ENCODE measurements at places on chromosomes 1 and 21.

- DNase-seq, result no peak
Measured at GRCh38 chr21:46285206-46285661, at the start of gene MCM3AP. Gene MCM3AP (minus strand): TSS chr21:46285611. CDS start chr21:46285286, 325 bp downstream.

DNA sequence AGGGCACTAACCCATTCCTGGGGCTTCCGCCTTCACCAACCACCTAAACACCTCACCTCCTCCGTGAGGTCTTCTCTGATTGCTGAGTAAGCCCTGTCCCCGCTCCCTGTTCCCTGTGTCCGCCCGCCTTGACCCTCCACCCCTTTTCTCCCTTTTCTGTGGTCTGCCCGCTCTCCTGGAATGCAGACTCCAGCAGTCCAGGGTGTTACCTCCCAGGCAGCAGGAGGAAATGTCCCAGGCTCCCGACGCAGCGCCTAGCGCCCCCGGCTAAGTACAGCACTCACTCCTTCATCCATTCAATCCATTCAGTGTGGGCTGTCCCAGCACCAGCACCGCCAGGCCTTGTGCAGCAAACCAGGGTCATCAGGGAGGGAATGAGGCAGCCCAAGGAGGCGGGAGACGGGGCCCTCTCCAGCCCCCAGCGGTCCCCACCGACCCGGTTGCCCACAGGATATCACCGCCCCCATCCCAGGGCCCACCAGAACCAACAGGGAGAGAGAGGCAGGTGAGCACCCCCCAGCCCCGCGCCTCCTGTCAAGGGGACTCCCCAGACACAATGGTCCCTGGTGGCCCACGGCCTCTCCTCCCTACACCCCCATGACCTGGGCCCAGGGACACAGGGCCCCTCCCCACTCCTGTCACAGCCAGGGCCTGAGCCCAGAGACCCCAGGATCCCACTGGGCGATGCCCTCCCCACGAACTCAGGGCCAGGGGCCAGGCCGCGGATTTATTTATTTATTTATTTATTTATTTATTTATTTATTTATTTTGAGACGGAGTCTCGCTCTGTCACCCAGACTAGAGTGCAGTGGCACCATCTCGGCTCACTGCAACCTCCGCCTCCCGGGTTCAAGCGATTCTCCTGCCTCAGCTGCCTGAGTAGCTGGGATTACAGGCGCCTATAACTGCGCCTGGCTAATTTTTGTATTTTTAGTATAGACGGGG is 10.2 kb downstream of the TNFRSF14 start:
- no peak for DNase-seq

GRCh38 chr1:51295926-51296325 is 34.4 kb downstream of the TTC39A start:
- no peak for DNase-seq

DNA sequence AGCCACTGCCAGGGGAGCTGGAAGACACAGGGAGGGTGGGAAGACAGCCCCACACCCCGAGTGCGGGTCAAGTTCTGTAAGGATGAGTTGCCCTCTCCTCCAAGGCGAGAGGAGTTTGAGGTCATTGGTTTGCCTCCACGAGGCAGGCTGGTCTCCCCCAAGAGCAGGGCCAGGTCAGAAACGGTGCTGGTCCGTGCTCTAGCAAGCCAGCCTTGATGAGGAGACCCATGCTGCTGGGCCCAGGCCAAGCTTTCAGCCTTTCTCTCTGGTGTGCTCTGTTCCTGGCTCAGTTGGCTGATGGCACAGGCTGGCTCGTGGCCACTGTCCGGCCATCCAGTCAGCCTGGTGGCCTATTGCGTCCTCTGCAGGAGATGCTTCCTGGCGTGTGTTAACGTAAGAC is 12.0 kb upstream of the PCBP3 start:
- DNase-seq, result no peak

GRCh38 chr1:18972531-18972930 is 16.1 kb upstream of the IFFO2 start:
- DNase-seq, result no peak

GRCh38 chr1:201559679-201560162 is 20.8 kb downstream of the NAV1 start:
- peak; percentile 72 for DNase-seq

GRCh38 chr1:17158961-17159360 is 39.7 kb upstream of the PADI2 start:
- DNase-seq, result no peak

DNA sequence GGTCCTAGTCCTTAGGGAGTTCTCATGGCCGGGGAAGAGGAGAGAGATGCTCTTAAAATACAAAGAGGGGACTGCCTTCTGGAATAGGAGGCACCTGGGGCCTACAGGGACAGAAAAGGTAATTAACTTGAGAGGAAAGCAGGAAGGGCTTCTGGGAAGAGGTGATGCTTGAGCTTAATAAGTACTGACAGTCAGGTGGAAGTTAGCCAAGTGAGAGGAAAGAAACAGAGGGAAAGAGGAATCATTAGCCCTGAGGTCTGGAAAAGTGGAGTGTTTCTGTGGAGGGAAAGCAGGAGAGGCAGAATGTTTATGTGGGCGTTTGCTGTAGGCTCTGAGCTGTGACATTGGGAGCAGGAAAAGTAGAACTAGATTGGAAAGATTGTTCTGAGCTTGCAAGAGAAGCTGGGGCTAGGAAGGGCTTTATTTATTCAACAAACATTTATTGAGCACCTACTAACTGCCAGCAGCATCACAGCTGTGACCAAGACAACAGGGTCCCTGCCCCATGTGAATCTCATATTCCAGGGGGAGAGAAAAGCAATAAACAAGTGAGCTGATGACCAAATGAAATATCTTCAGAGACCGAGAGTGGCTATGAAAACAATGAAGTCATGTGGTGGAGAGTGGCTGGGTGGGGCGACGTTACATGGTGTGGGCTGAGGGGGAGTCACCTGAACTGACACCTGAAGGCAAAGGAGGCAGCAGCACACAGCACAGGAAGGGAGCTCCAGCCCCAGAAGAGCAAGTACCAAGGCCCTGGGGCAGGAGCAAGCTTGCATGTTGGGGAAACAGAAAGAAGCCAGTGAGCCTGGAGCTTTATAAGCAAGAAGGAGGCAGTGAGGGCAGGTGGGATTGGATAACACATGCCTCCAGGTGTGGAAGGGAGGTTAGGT is 4.4 kb upstream of the FNDC5 start:
- no peak for DNase-seq

- DNase-seq, result no peak
Measured at GRCh38 chr1:202588503-202589189, 121.6 kb downstream of the SYT2 start.

- no peak for DNase-seq
Measured at GRCh38 chr1:85116856-85117255, 68.6 kb upstream of the MCOLN3 start.

DNA sequence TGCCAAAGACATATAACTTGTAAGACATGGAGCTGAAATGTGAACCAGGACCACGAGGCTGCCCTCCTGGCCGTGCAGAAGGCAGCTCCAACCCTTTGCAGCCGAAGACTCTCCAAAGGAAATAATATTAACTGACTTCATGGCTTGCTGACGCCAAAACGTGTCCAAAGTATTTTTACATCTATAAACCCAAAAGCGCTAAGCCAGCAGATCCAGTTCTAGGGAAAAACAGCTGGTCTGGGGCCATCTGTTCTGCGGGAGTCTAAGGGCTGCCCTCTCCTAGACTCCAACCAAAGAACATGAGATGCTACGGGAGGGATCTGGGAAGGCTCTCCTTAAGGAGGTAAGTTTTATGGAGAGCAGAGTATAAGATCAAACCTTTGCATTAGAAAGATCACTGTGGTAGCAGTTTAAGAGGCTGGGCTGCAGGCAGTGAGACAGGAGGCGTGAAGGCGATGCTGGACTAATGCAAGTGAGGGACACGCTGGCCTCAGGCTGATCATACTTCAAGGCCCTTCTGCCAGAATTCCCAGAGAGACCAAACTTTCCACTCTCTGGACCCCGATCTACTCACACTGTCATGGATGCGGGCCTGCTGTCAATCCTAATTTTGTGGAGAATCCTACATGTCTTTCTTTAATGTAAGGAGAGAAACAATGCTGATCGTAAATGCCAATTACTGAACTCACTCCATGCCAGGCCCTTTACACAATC is 1.2 kb downstream of the TMEM53 start:
- no peak for DNase-seq

GRCh38 chr1:234437423-234438171 is 41.4 kb downstream of the TARBP1 start:
- no peak for DNase-seq

DNA sequence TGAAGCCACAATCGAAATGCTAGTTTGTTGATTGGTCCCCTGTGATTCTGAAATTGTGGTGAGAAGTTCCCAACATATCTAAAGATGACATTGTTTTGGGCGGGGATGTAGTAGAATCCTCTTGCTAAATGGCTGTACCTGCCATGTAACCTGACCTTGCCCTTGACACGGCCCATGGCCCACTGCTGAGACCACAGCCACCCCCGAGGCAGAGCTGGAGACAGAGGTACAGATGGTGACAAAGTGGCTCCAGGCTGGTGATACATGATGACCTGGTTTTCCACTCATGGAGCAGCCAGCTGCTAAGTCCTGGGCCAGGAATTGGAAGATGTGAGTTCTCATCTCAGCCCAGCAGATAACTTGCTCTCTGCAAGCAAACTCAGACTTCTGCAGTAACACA is 226.5 kb downstream of the FOXD2 start:
- no peak for DNase-seq

DNA sequence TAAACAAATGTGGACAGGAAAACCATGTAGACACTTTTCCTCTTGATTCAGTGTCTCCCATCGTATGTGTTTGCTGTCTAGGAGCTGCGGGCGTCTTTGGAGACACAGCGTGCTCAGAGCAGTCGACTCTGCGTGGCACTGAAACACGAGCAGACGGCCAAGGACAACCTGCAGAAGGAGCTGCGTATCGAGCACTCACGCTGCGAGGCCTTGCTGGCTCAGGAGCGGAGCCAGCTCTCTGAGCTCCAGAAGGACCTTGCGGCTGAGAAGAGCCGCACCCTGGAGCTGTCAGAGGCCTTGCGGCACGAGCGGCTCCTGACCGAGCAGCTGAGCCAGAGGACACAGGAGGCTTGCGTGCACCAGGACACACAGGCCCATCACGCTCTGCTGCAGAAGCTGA is 27.2 kb upstream of the DIP2A start:
- DNase-seq, result no peak

DNA sequence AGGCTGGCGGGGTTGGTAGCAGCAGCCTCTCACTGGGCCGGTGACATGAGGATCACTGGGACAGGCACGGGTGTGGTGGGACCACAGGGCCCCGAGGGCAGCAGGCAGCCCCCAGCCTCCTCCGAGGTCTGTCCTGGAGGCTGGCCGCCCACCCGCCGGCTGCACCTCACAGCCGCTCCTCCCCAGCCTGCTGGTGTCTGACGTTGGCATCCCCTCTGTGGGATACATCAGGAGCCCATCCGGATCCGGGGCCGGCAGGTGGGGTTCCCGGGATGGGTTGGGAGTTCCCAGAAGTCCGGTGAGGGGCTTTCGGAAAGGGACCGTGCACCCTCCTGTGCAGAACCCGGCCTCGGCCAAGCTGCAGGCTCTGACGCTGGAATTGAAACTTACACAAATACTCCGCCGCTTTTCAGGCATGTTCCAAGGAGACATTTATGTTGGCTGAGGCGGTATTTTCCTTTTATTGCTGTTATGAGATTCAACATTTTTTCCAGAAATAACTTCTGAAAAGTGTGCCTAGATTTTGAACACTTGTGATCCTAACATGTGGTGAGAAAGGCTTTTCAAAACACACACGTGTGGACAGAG is 142.1 kb upstream of the ARHGEF16 start:
- DNase-seq, result no peak

GRCh38 chr1:48194801-48195200 is 27.7 kb upstream of the SLC5A9 start:
- DNase-seq, result no peak

- DNase-seq, result no peak
Measured at GRCh38 chr1:68202239-68202832, 30.0 kb downstream of the WLS start.

GRCh38 chr1:207328908-207329440 is 7.5 kb downstream of the CD55 start:
- DNase-seq, result no peak

DNA sequence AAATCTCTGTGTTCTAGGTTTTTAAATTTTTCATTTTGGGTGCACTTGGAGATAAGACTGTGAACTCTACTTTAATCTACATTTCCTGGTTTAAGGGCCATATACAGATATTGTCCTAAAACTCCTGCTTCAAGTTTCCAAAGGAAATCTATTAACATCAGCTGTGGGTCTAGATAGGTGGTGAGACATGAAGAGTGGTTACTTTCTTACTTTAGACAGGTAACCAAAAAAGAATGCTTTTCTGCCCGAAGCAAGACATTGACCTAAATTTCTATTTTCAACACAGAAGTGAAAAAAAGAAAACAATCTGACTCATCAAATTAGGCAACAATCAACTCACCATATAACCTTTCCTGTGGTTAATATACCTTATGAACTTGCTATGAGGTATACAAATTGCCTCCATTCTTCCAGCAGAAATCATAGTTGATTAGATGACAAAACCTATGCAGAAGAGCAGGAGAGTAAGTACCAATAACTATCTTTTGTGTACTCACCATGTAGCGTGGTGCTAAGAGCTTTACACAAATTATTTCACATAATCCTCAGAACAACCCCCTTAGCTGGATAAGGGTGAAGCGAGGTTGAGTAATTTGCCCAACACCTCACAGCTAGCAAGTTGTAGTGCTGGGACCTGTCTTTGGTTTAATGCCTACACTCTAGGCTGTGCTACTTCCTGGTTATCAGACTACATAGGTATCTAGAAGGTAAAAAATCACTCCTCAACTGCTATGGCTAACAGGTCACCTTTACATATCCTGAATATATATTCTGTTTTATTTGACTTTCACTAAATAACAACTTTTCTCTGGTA is 23.4 kb upstream of the PTPN14 start:
- DNase-seq, result no peak

GRCh38 chr1:246597340-246597739 is 31.1 kb downstream of the CNST start:
- no peak for DNase-seq

DNA sequence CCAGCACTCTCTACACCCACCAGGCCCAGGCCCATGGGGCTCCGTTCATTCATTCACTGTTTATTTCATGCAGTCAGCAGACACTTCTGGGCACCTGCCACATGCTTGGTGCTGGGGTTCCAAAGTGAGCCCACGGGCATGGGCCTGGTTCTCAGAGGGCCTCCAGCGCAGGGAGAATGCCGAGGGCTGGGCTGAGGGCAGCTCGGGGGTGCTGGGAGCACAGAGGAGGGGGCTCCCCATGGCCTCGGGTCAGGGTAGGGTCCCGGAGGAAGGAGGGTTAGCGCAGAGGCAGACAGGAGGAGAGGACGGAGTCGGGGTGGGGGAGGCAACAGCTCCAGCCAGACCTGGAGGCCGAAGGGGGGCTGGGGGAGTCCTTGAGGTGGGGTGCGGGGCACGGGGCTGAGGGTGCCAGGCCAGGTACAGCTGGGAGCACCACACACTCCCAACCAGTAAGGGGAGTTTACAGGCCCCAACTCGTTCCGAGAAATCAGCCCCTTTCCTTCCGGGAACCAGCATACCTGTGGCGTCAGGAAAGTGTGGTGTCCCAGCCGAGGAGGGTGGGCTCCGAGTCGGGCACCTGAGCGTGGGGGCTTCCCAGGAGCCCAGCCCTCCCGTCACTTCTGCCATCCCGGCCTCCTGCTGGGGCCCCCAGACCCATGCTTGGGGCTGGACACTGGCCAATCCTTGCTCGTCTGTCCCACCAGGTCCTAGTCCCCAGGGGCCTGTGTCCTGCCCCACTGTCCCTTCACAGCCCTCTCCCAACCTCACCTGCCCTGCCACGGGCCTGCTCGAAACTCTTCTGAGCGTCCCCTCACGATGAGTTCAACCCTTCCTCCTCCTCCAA is 10.8 kb downstream of the ARHGEF16 start:
- DNase-seq, result no peak
